IMR-90 (cell line): ENCODE measurements at places on chromosomes 12 and 14. TPM values are rescaled to one million over a fixed set of nuclear protein-coding genes. Genes with fewer than 3 reads are reported as not detected.
A peak's percentile ranks its signal among the peaks of the same experiment; 100 is the strongest.

GRCh38 chr12:83099436-83099835, 412.7 kb downstream of the TMTC2 start:
- DNase-seq: no peak

The RBP5 gene
- not detected in 2 replicates for total RNA-seq

DNA sequence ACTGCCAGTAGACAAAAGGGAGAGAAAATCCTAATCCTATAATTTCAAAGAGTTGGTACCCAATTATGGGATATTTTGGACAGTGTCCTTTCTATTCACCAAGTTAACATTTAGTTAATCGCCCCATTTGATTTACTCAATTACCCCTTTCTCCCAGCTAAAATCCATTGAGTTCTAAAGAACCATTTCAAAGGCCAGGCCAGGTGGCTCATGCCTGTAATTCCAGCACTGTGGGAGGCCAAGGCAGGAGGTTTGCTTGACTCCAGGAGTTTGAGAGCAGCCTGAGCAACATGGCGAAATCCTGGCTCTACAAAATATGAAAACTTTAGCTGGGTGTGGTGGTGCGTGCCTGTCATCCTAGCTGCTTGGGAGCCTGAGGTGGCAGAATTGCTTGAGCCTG, 5.5 kb upstream of the GPR19 start:
- DNase-seq: no peak

DNA sequence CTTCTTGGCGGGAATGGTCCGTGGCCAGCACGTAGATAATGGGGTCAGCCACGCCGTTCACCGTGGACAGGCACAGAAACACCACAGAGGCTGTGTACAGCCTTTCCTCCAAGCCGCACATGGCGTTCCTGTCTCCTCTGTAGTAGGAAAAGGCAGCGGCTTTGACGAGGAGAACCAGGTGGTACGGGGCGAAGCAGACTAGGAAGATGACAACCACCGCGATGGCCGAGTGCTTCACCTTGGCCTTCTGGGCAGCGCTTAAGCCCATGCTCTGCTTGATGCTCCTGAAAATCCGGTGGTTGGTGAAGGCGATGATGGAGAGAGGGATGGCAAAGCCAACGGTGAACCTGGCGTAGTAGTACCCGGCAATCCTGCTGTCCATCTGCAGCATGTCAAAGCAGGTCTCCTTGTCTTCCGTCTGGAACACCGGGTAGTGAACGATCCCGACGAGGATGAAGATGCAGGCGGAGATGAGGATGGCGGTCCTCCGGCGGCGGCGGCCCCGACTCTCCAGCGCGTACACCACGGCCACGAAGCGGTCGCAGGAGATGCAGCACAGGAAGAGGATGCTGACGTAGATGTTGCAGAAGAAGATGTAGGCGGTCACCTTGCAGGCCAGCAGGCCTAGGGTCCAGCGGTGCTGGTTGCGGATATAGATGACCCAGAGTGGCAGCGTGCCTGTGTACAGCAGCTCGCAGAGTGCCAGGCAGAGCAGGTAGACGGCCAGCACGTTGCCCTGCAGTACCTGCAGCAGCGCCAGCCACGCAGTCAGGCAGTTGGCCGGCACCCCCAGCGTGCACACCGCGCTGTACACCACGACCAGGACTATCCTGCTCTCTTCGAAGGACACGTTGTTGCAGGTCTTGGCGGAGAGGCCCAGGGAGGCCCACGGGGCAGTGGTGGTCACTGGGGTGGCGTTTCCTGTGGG, 13.8 kb downstream of the GPR132 start:
- DNase-seq: no peak

GRCh38 chr12:4780641-4781611, 60.7 kb downstream of the GALNT8 start:
- no peak for DNase-seq

The PDE3A gene
- total RNA-seq: 0.18 and 0.28 TPM in 2 replicates

The TCL1B gene
- not detected in 2 replicates for total RNA-seq

DNA sequence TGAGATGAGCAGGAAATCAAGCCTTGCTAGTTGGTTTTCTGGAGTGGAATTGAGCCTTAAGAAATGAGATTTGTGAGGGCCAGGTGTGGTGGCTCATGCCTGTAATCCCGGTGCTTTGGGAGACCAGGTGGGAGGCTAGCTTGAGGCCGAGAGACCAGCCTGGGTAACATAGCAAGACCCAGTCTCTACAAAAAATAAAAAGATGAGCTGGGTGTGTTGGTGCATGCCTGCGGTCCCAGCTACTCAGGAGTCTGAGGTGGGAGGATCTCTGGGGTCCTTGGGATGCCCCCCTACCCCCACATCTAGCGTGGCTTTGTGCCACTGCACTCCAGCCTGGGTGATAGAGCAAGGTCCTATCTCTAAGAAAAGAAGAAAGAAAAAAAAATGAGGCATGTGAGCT, 104.2 kb upstream of the RTL1 start:
- DNase-seq: no peak

- DNase-seq: no peak
These were observed at the start of gene WNT1 for GRCh38 chr12:48978291-48978740. Gene WNT1, plus strand, starts transcription at chr12:48978322. Its CDS starts 329 bp downstream, at chr12:48978651.

The TAS2R10 gene
- total RNA-seq: 0.36 and 1.1 TPM in 2 replicates

GRCh38 chr14:101721951-101722661, 39.4 kb upstream of the PPP2R5C start:
- no peak for DNase-seq

The DENR gene
- total RNA-seq: 8.2 and 32.2 TPM in 2 replicates

DNA sequence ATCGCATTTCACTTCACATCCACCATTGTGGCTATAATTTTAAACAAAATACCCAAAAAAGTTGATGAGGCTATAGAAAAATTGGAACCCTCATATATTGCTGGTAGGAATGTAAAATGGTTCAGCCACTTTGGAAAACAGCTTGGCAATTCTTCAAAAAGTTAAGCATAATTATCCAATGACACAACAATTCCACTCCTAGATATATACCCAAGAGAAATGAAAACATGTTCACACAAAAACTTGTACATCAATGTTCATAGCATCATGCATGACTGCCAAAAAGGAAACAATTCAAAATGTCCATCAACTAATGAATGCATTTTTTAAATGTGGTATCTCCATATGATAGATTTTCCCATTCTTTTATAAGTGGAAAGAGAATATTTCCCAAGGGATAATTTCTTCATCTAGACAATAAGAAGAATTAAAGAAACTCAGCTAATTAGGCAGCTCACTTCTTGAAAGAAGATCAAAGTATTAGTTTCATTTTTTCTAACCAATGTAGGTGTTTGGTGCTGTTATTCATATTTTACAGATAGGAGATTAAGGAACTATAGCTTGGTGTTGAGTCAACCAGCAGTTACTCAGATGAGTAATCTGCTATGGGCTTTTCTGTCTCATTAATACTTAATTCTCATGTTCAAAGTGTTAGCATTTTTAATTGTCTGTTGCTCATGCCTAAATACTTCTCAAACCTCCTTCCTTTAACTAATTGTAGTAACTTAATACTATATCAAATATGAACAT, 32.8 kb downstream of the YEATS4 start:
- peak; percentile 13 for DNase-seq

- no peak for DNase-seq
These were observed 158.8 kb downstream of the TMEM132C start for GRCh38 chr12:128425666-128426331.
